Activated gamma-delta T cell treated with Interleukin-2 at 50 U/mL for 16 hours (primary cell): ENCODE measurements at places on chromosomes 6 and 20.

- DNase-seq = no peak
These were observed 16.3 kb downstream of the PKIG start for GRCh38 chr20:44598423-44599305.

- no peak for DNase-seq
These were observed 30.4 kb downstream of the NSFL1C start for GRCh38 chr20:1436263-1436662.

DNA sequence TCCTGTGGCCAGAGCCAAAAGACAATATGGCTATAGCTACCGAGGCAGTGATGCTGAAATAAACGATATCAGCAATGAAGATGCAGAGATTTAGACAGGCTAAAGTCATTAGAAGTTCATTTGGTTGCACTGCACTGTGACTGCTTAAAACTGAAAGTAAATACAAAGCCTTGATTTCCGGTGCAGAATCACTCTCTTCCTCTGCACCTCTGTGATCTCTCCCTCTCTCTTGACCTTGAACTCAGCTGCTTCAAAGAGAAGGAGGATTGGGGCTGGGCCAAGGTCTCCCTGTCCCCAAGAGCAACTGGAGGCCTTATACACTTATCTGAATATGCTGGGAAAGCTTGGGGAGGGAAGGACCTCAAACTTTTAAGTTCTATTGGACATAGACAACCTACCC, 34.6 kb upstream of the SPACA1 start:
- DNase-seq = no peak

GRCh38 chr20:34946661-34947060, 8.9 kb downstream of the GSS start:
- DNase-seq = no peak

GRCh38 chr6:53565886-53566285, 21.0 kb upstream of the GCLC start:
- DNase-seq = no peak
